ENCODE measurements at places on chromosomes 2 and 18.
A peak's percentile ranks its signal among the peaks of the same experiment; 100 is the strongest.

DNA sequence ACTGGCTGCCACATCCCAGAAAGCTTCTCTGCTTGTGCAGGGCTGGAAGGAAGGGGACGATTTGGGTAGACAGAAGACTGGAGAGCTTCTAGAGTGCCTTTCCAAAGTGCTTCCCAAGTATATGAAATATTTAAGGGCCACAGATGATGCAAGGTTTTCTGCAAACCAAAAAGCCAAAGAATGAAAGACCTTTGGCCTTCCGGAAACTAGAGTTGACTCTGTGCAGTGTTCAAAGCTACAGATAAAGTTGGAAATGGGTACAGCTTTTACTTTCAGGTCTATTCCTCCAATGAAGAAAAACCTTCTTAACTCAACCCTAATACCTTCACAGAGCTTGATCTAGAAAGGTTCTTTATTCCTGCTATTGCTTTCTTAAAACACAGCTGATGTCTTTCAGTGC is 253.0 kb upstream of the KLHL29 start:
- no peak for DNase-seq

- no peak for DNase-seq
These were observed 1.6 kb downstream of the OR6B3 start for GRCh38 chr2:240051697-240052096.

DNA sequence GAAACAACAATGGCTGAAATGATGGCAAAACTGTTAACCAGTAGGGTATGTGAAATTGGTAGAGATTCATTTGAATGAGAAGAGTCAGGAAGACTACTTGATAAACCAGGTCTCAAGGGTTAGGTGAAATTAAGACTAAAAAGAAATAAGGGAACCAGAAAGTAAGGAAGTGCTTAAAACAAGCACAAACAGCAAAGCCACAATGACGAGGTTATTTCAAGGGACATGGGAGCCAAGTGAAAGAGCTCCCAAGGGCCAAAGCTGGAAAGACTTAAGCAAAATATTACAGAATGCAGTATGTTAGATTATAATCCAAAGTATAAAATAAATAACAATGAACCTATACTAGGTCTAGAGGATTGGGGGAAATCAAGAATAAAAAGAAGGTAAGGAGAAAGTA is 19.3 kb upstream of the CD302 start:
- DNase-seq = no peak

DNA sequence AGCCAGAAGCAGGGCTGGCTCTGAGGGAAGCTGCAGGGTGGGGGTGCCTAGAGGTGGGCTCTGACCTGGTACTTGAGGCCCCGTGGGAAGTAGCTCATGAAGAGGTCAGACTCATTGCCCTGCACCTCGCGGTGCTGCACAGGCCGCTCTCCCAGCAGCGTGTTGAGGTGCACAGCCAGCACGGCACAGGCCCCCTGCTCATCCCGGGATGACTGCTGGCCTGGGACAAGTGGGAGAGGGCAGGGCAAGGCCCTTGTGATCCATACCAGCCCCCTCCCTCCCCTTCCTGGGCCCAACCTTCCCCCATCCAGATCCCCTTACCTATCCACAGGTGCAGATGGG is 8.7 kb downstream of the CAPG start:
- no peak for DNase-seq

GRCh38 chr2:162011706-162012564 is 62.1 kb downstream of the DPP4 start:
- DNase-seq = no peak

GRCh38 chr2:165874445-165875039 is 79.0 kb downstream of the TTC21B start:
- no peak for DNase-seq

DNA sequence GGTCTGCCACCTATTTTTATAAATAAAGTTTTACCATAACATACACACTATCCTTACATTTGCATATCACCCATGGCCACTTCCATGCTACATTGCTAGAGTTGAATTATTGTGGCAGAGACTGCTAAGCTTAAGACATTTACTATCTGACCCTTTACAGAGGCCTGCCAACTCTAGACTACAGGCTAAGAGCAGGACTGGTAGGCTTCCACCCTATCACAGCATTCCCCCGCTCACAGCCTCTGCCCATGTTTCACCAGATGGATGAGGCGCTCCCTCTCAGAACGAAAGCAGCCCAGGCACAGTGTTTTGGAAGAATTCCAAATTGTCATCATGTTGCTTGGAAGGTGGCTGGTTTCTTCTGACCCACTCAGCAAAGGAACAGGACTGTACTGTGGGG is 91.7 kb upstream of the SLC35G4 start:
- no peak for DNase-seq

DNA sequence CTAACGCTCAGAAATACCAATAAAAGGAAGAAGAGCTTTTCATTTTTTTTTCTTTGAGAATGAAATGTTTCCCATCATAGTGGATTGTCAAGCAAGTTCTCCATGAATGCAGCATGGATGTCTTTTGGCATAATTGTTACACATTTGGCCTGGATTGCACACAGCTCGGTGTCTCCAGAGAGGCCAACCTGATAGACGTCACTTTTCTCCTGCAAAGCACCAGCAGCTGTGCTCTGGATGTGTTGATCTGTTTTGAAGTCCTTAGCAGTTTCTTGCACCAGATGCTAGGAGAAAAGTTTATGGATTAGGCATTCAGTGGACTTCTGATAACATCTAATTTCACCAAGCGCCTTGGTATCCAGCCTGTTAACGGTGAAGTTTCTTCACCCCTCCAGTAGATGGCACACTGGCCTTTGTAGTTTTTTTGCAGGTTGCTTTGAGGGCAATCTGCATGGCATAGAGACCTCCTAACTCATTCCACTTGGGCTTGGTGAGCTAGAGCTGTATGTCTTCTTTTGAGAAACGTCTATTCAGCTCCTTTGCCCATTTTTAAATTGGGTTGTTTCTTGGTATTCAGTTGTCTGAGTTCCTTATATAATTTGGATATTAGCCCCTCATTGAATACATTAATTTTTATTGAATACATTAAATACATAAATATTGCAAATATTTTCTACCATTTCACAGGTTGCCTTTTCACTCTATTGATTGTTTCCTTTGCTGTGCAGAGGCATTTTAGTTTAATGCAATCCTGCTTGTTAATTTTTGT is 59.7 kb downstream of the PTH2R start:
- DNase-seq = no peak

- DNase-seq = no peak
These were observed 53.5 kb upstream of the ID2 start for GRCh38 chr2:8628179-8628865.

- DNase-seq = no peak
These were observed 117.4 kb upstream of the CWC22 start for GRCh38 chr2:180124273-180125139.

GRCh38 chr18:9649164-9649540 is 34.8 kb upstream of the PPP4R1 start:
- DNase-seq = no peak

DNA sequence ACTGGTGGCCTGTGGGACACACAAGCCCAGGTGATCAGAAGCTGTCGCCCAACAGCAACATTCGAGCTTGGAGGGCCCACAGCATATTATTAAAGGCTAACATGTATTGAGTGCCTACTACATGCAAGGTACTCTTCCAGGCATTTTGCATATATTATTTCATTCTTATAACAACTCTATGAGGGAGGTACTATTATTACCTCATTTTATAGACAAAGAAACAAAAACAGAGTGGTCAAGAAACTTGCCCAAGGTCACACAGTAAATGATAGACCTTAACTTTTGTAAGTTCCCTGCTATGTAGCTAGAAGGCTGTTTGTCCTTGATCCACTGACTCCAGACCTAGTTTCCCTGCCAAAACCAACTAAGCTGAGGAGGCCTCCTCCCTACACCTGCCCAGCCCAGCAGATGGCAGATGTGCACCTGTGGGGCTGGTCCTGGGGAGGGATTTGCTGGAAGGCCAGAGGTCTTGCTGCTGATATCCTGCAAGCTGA is 35.7 kb downstream of the KANSL3 start:
- no peak for DNase-seq

GRCh38 chr2:41836948-41837347 is 210.9 kb upstream of the PKDCC start:
- no peak for DNase-seq

DNA sequence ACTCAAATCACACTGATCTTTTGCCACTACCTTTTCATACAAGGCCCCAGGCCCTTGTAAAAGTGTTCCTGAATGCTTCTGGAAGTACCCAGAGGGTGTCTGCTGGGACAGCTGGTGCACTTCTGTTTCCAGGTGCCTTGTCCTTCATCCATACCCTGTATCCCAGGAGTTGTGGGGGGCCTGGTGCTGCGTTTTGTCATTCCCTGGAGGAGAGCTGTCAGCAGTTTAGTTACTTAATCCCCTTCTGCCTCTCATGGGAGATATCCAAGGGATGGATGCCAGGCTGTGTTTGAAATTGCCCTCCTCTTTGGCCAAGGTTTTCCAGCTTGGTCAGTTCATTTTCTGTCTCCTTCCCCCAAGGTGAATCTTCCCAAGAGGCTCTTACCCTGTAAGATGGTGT is 158.3 kb downstream of the WDSUB1 start:
- no peak for DNase-seq

- no peak for DNase-seq
These were observed 54.2 kb upstream of the FRZB start for GRCh38 chr2:182920631-182921056.

- no peak for DNase-seq
These were observed 13.1 kb downstream of the PPP3R1 start for GRCh38 chr2:68238955-68239822.

GRCh38 chr2:224271617-224272236 is 130.2 kb downstream of the FAM124B start:
- no peak for DNase-seq

DNA sequence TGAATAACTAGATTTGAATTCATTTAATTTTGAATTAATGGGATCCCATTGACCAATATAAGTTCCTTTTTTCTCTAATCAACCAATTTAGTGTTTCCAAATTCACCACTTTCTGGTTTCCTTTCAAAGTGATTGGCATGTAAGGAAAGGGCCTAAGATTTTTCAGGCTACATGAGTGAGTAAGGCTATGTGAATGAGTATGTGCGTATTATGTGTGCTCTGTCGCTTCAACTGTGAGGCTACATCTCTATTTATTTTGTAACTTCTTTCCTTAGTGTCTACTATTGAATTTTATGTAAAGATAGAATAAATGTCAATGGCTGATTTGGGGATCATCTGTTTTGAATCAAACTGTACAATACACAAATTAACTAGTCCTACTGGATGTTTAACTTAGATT is 110.6 kb downstream of the ABCA12 start:
- DNase-seq = no peak

DNA sequence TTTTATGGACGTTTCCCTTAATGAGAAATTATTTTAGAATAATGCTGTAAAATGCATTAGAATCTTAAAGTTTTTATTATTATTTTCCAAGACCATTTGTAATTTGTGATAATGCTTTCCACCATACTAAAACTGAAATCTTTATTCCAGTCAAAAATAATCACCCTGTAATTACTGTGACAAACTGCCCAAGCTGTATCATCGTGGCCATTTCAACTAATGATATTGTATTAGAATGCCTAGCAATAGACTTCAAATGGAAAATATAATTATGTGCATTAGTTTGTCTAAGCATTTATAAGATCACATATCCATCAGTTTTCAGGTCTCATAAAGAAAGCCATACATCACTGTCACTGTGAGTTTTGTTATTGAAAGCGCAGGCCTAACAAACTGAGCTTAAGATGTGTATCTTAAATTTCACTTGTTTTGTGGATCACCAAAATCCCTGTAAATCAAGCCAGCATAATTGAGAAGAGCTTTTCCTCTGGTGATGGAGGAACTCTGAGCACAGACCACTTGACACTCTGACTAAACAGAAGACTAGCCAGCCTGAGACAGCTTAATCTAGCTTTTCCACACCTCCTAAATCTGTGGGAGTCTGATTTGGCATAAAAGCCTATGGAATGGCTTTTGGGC is 1312.2 kb upstream of the ACVR2A start:
- no peak for DNase-seq

GRCh38 chr18:61972389-61973264 is 79.8 kb upstream of the RNF152 start:
- DNase-seq = no peak

DNA sequence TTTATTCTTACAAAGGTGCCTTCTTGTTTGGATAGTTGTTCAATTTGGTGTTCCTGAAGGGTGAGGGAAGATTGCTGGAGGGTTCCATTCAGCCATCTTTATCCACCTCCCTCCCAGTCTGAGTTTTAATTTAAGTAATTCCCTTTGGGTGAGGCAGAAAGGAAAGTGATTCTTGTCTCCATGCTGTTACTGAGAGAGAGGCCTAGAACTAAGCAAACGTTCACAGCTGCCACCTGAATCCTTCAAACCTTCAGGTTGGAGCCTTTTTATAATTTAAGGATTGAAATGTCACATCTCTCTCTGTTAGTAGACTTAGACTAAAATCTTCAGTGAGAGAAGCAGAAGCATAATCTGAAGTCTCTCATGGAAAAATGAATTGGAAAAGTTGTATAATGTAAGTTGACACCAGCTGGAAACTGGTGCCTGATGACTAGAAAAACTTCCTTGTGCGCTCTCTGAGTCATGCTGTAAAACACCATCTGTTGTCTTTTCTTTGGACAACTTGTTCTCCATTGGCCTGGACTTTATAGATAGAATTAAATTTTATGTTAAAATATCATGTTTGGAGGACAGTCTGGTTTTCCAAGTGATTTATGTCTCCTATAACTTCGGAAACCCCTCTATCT is 14.6 kb downstream of the STRADB start:
- DNase-seq = no peak

DNA sequence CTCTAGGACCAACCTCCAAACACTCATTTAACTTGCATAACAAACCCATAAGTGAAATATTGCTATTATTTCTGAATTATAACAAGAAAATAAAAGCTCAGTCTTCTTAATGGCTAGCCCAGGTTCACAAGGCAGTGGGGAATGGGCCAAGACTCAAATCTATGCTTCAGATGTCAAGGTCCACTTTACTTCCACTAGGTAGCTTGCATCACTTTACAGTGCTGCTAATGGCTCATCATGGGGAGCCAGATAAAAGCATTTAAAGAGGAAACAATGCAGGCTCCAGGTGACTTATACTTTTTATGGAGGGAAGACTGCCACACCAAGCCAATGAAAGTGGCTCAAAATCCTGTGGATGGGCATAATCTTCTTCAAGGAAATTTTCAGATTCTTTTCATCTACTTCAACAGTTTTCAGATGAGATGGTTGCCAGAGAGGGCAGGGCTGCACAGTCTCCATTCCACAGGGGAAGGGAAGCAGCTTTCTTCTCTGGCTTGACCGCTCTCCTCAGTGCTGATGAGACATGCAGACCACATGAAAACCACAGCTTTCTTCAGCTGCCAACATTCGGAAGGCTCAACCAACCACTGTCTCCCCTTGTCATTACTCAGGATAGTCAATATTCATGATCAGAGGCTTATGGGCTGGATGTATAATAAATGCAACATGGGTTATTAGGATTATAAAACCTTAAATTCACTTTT is 361.9 kb upstream of the MEX3C start:
- no peak for DNase-seq

DNA sequence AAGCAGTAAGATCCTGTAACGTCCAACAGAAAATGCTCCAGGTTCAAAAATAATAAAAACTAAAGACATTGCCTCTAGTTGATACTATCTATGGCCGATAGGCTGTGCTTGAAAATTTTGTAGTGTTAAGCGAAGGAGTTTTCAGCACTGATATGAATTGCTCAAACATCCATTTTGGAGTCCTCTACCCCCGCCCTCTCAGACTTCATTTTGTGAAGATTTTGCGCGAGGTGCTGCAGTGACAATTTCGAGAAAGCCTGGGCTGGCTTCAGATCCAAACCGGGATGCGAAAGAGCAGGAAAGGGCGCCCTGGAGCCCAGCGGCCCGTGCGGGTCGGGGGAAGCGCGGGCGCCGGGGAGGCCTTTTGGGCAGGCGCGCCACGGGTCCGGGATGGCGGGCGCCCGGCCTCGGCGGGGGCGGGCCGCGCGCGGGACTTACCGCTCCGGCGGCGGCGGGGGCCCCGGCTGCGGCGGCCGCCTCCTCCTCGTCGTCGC is 1.8 kb downstream of the SP3 start:
- peak; percentile 29 for DNase-seq

Data from stimulated activated CD8-positive, alpha-beta memory T cell treated with anti-CD3 and anti-CD28 coated beads, Interleukin-15, amount 100 ng/mL, for 4 hours (primary cell).